ENCODE measurements at places on chromosomes 13 and 19.

DNA sequence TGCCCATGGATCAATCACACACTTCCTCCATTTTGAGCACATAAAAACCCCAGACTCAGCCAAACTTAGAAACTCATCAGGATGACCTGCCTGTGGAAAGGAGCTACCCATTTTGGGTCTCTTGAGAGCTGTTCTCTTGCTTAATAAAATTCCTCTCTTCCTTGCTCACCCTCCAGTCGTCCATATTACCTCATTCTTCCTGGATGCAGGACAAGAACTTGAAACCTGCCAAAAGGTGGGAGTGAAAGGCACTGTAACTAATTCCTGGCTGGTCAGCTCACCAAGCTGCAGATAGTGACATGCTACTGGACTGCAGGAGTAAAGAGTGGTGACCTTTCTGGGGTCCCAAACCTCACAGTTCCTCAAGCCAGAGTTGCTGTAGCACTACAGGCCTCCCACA is 20.2 kb downstream of the LIG4 start:
- no peak for DNase-seq

DNA sequence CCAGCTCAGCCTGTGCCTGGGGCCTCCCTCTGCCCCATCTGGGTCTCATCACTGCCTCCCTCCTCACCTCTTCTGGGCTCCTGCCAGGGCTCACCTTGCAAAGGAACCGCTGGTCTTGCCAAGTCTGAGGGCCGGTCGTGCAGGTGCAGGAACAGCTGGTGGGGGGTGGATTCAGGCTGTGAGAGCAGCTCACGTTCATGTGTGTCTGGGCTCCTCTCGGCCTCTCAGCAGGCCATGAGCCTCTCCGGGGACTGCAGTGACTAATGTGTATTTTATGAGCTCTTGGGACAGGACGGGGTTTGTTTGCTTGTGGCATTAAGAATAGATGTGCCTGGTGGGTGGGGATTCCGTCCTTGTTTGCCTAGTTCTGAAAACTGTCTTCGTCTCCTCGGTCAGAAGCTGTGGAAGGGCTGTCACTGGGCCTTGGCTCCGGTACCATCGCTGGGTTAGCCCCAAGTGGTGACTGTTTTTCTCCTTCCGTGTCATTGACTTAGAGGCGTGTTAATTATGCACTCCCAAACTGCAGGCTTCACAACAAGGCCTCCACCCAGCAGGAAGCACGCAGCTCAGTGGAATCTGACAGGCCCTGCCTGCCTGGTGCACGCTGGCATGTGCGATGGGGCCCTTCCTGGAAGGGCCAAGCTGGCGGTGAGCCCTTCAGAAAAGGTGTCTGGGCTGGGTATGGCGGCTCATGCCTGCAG is 77.6 kb downstream of the KDM4B start:
- peak; percentile 24 for DNase-seq

DNA sequence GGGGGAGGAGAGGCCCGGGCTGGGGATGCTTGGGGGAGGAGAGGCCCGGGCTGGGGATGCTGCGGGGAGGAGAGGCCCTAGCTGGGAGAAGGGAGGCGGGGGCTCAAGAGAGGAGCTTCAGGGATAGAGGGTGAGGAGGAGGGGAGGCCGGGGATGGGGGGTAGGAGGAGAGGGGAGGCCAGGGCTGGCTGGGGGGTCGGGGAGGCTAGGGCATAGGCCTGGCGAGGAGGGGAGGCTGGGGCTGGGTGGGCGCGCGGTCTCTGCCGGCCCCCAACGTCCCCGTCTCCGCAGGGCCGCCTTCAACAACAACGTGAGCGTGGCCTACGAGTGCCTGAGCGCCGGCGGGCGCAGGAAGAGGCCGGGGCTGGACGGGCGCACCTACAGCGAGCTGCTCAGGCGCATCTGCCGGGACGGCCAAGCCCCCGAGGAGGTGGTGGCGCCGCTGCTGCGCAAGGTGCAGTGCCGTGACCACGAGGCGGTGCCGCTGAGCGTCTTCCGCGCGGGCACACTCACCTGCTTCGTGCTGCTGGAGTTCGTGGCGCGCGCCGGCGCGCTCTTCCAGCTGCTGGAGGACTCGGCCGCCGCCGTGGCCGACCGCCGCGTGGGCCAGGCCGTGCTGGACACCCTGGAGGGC is 11.4 kb downstream of the TPGS1 start:
- no peak for DNase-seq

GRCh38 chr13:74027161-74027779 is 106.9 kb downstream of the KLF12 start:
- DNase-seq: no peak

DNA sequence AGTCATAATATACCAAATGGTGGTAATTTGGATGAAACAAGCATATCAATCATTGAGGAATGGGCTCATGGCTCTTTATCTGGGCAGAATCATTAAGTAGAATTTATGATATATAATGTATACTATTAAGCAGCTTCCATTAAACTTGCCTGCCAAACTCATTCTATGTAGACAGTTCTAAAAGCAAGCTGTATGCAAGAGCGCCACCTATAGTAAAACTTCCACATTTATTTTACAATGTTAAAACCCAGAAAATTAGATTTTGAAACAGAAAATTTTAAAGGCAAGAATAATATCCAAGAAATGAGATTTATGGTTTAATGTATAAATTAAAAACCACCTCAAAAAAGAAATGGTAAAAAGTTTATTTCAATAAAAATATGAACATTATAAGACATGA is 161.5 kb downstream of the MZT1 start:
- peak; percentile 42 for DNase-seq

GRCh38 chr13:110351636-110352420 is 44.7 kb downstream of the COL4A2 start:
- no peak for DNase-seq

DNA sequence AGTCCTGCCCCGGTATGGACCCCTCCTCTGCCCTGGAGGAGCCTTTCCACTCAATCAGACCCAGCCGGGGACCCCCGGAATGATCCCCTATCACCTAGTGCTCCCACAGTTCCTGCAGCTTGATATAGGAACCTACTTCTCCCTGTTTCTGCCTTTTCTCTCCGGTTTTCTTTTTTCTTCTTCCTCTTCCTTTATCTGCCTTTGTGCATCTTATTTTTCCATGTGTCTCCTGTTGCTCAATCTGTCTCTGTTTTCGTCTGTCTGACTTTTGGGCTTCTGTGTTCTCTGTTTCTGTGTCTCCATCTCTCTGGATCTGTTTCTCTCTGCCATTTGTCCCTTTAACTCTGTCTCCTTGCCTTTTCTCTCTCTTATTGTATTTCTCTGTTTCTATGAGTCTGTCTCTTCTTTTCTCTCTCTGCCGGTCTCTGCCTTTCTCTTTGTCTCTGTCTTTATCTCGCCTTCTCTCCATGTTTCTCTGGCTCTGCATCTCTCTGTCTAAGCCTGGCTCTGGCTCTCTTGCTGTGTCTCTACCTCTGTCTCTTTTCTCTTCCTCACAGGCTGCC is 10.0 kb downstream of the MEGF8 start:
- no peak for DNase-seq

- DNase-seq: no peak
These were observed 82.7 kb downstream of the FOXO1 start for GRCh38 chr13:40583738-40584137.

DNA sequence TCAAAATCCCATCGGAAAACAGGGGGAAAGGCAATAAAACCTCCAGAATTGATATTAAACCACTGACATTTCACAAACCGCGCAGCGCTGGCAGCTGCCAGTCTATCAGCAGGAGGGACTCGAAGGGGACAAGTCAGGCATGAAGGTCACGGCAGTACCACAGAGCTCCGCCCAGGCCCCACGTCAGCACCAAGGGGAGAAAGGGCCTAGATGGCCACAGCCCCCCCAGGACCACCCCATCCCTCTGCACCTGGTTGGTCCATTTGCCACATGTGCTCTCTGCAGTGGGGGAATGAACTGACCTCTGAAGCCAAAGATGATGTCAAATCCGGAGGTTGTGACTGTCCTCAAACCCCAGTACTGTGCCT is 9.5 kb upstream of the VSTM2B start:
- DNase-seq: no peak

DNA sequence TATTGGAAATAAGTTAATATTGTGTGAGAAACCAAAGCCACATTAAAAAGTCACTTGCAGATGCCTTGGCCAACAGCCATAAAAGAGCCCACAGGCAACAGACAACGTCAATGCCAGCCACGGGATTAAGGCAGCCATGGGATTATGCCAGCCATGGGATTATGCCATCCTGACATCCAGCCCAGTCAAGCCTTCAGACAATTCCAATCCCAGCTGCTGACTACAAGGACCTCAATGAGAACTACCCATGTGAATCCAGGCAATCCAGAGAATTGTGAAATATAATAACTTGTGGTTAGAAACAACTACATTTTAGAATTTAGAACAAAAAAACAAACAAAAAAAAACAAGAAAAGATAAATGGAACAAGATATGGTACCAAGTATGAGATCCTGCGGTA is 356.6 kb downstream of the EFNB2 start:
- DNase-seq: no peak

GRCh38 chr13:33758113-33758512 is 59.8 kb upstream of the RFC3 start:
- no peak for DNase-seq

- DNase-seq: no peak
These were observed 114.5 kb downstream of the ATP11A start for GRCh38 chr13:112804374-112804773.

GRCh38 chr13:107332188-107332587 is 764.3 kb upstream of the ARGLU1 start:
- no peak for DNase-seq

- no peak for DNase-seq
These were observed 250.2 kb downstream of the ABCC4 start for GRCh38 chr13:95050800-95051615.

All from fibroblast of skin of abdomen (primary cell).